ENCODE measurements at places on chromosomes 2 and 18.

DNA sequence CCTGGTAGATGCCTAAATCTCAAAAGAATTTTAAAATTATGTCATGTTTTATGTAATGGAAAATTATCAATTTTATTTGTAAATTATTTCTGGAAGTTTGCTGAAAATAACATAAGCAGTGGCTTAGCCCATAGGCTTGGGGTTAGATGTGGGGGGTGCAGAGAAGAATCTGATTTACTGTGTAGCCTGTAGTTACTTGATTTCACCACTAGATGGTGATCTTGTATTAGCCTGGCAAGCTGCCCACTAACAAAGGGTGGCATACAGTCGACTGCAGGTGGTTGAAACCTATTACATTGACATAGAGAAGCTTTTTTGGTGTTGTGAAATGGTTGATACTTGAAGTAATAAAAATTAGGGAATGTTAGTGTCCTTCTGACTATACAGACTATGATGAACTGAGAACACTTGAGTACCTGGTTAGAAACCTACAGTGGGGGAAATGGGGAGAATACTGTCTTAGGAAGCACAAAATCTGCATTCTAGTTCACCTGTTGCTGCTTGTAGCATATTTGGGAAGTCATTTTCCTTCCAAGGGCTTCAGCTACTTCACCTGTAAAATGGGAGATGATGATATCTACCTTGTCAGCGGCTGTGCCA is 191.0 kb upstream of the LHCGR start:
- DNase-seq: peak; percentile 1

GRCh38 chr2:62215306-62216064 is 19.6 kb downstream of the B3GNT2 start:
- DNase-seq: no peak

- no peak for DNase-seq
Observed at GRCh38 chr18:13217466-13217961, 1.0 kb upstream of the LDLRAD4 start.

DNA sequence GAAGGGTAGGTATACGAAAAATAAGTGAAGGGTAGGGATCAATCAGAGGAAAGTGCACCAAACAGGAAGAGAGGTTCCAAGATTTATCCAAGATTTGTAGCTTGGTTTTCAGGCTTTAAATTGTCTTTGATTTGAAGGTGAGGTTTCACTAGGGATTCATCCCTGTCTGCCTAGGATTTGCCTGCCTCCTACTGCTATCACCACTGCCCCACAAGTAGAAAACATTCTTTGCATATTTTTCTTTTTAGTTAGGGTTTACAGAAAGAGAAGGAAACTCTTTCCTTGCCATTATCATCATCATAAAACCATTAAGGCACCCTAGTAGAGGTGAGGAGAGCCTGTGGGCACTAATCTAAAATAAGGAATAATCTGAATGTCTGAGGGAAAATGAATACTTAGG is 45.8 kb upstream of the TANC1 start:
- DNase-seq: no peak

DNA sequence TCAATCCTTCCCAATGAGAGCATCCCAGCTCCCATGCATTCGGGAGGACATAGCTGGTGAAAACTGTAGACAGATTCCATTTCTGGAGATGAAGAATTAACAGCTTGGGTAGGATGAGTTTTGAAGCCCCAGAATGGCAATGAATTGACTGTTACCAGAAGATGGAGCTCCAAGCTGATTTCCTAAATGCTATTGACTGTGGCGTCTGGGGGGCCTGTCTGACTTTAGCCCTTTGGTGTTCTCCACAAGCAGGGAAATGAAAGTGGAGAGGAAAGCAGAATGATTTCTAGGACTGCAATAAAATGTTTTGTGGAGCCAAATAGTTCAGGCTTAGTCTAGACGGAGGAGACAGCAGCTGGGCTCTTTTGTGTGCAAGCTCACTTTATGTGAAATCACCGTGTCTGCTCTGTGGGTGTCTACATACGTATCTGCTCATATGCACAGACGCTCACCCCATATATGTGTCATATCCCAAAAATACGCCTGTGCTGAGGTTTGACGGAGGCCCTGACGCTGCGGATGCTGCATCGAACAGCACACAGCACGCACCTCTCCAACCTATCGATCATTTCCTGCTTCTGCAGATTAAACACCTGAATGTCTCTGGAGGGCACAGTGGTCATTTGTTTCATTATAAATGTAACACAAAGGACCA is 166.4 kb upstream of the PXDN start:
- no peak for DNase-seq

DNA sequence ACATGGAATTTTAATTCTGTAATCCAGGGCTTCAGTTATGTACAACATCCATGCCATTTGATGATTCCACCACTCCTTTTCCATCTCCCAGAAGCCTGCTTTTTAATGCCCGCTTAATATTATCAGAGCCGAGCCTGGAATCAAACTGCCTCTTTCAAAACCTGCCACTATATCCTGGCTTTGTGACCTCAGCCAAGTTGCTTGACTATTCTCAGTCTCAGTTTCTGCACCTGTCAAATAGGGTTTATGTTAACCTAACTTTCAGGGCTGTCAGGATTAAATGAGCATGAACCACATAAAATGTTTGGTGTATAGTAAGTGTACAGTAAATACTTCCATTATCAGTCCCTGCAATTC is 108.7 kb downstream of the XRCC5 start:
- DNase-seq: no peak

DNA sequence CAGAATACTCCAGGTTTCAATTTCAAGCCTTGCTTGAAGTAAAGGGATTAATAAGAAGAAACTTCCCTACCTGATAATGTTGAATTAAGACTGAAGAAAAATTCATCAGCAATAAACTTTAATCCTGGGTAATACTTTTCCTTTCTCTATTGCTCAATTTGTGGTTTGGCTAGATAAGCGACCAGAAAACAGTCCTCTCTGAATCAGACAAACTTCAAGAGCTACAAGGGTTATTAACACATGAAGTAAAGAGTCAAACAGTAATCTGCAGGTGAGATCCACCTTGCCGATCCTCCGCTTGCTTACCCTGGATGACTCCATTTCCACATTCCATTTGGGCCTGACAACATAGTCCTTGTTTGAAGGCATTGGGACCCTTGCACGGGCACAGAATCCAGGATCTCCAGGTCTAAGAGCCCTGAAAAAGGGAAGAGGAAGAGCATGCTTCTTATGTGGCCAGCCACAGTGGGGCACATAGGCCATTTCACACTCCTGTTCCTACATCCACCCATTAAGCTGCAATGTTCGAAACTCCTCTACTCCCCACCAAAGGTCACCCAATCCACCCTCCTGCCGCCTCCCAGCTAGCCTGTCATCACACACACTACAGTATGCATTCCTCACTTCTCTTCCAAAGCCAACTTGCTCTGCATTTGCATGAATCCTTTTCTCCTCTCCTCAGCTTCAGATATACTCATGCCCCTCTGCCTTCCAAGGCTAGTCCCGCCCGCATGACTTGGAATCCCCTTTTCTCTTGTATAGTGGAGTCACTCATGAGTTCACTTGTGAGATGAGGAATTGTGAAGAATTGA is 39.8 kb downstream of the IWS1 start:
- no peak for DNase-seq

DNA sequence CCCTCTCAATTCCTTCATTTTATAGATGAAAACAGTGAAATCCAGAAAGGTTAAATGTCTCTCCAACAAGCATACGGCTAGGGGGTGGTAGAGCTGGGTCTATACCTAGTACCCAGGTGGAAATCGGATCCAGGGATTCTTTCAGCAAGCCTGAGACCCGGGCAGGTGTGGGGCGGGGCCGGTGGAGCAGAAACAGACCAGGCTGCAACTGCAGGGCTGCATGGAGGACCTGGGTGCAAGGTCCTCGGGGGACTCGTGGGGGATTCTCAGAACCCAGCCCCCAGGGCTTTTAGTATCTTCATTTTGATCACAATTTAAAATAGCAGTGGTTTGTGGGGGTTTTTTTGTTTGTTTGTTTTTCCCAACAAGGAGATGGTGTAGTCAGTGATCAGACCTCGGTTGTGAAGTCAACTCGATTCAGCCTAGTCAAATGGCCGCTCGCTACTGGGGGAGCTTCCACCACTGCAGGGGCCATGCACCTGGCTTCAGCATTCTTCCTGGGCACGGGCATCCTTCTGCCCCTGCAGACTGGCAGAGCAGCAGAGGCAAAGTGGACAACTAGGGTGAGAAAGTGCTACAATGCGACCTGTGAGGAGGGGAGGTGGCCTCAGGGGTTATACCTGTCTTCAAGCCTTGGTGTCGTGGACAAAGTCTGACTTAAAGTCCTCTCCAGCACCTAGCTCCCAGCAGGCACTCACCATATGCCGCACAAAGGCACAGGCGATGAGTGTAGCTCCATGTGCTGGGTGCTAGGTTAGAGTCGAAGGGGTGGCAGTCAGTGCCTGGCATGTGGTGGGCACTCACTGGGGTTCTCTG is 46.3 kb downstream of the GORASP2 start:
- no peak for DNase-seq

- no peak for DNase-seq
Observed at GRCh38 chr2:231457101-231457500, 7.2 kb downstream of the NCL start.

DNA sequence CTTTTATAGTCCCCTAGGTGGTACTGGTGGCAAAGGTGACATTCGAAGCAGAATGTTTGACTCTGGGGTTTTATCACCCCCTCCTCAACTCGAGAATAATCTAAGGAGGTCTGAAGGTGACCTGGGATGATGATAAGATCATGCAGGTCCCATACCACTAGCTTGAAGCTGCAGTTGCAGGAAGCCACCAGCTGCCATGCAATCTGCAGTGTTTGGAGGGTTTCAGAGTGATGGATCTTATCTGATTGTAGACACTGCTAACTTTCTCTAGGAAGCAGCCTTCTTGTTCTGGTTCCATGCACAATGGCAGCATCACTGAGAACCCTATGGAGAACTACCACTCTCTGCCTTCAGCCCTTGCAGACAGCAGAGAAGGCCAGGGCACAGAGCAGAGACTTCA is 59.4 kb upstream of the LRPPRC start:
- no peak for DNase-seq

DNA sequence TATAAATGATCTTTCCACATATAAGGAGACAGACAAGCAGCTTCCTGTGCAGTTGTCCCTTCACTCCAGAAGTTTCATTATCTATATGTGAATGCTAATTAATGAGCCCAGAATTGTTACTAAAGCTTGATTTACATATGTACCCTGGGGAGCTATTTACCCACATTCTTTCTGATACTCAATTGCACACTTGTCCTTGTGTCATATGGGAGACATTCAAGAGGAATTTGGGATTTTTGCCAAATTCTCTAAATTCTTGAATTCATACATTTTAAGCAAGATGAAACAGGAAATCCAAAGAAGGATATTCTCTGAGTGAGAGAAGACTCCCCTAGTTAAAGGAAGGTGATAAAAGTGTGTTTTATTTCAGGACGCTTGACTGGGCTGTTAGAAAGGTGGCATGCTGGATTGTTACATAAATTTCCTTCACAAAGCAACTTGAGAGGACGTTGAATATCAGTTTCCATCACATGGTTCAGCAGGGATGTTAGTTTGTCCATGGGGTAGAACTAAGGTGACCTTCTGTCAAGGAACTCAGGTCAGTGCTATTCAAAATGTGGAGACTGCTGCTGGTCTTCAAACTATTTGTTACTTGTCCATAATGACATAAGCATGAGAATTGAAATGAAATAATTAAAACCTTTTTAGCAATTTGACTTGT is 368.2 kb downstream of the IRS1 start:
- DNase-seq: no peak

GRCh38 chr2:105840933-105841332 is 96.2 kb downstream of the NCK2 start:
- DNase-seq: no peak

DNA sequence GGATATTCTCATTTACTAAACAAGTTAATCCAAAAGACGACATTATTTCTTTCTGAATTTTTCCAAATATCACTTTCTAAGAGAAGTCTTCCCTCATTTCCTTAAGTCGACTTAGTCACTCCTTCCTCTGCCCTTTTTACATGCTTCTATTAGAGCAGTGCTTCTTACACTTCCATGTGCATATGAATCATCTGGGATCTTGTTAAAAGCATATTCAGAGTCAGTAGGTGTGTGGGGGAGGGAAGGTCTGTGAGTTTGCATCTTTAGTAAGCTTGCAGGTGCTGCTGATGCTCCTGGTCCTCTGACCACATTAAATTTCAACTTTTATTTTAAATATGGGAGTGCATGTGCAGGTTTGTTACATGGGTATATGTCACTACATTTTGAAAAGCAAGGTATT is 582.6 kb downstream of the NRXN1 start:
- DNase-seq: no peak

DNA sequence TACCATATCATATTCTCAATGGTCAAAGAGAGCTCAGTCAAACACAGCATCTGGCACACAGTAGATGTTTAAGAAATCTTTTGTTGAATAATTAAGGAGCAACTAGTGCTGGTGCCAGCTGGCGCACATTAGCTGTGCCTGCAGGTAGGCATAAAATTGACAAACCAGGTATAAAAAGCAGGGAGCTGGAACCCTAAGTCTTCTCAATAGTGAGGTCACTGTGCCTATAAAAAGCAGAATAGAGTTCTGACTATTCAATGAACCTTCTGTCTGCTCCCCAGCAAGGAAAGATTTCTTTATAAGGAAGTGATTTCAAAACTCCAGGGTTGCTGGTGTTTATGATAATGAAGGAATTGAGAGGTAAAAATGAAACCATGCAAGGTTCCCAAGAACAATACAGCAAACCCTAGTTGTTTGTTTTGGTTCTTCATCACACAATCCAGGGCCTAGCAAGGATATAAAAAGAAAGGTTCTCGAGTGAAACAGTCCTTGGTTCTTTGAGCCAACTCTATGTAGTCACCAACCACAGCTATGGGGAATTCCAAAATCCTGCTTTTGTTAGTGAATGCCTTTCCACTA is 76.1 kb downstream of the THADA start:
- peak; percentile 77 for DNase-seq

GRCh38 chr2:88561646-88562388 is 65.4 kb downstream of the EIF2AK3 start:
- no peak for DNase-seq

DNA sequence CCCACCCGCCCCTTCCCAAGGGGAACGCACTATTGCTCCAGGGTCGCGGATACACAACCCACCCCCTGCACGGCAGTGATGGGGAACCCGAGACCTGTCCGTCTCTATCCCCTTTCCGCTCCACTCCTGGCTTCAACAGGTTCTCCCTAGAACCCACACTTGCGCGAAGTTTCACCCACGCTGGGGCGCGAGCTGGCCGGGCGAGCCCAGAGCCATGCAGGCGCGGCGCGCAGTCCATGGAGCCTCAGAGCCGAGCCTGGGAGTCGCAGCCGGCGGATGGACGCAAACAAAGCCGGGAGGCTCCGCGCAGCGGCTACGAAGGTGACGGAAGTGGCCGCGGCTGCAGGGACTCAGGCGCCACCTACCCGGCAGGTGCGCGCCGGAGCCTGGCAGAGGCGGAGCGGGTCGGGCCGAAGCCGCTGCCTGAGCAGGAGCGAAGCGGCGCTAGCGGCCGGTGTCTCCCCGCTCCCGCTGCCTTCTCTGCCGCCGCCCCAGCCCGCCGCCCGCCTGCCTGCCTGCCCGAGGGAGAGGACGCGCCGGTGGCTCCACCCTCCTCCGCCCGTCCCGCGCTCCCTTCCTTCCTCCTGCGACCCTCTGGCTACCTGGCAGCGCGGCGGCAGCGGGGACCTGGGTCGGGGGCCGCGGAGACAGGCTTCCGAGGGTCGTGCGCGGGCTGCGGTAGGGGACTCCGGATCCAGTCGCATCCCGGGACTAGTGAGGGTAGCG is 14.0 kb downstream of the ALPG start:
- DNase-seq: no peak

- no peak for DNase-seq
Observed at GRCh38 chr2:180161415-180161814, 154.3 kb upstream of the CWC22 start.

Data from amniotic stem cell (primary cell).